ENCODE measurements at places on chromosomes 5 and 9. TPM values are rescaled to one million over a fixed set of nuclear protein-coding genes. Genes with fewer than 3 reads are reported as not detected.

DNA sequence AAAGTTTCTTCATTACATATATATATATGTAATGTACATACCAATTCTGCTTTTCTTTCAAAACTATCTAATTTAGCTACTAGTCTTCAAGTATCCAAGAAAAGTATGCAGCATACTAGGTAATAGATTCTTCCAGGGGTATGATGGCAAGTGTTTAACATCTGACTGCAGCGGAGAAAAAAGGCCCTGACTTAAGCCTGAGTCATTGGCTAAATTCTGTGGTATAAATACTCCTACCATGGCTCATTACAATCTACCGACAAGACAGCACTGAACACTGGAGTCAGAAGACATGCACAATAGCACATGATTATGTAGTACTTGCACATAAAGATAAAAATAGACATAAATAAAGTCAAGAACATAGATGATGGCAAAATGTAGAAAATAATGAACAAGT, 439.9 kb downstream of the BRINP1 start:
- DNase-seq = no peak

DNA sequence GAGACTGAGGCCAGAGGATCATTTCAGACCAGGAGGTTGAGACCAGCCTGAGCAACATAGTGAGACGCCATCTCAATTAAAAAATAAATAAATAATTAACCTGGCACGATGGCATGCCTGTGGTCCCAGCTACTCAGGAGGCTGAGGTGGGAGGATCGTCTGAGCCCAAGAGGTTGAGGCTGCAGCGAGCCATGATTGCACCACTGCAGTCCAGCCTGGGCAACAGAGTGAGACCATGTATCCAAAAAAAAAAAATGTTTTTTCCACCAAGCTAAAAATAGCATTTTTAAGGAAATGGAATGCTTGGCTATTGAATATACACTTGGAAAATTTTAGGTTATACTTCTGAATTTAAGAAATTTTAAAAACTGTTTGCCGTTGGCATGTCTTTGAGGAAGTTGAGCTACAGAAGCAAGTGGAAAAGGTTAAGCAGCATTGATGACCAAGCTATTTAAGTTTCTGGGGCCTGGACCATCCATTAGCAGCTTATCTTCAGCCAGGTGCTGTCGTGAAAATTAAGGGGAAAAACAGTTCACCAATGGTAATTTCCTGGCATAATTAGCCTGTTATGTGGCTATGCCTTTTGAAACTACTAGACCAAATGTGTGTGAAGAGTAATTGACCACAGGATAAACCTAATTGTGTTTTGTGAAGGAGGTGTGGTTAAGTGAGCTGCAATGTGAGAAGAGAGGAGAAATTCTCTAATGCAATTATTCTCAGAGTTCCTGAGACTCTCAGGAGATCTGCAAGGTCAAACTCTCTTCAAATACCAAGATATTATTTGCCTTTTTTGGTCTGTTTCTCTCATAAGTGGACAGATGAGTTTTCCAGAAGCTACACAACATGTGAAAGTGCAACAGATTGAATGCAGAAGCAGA, 21.0 kb downstream of the F2R start:
- no peak for DNase-seq

IL13 gene
- total RNA-seq = not detected

TAF11L8 gene
- not detected for total RNA-seq

DNA sequence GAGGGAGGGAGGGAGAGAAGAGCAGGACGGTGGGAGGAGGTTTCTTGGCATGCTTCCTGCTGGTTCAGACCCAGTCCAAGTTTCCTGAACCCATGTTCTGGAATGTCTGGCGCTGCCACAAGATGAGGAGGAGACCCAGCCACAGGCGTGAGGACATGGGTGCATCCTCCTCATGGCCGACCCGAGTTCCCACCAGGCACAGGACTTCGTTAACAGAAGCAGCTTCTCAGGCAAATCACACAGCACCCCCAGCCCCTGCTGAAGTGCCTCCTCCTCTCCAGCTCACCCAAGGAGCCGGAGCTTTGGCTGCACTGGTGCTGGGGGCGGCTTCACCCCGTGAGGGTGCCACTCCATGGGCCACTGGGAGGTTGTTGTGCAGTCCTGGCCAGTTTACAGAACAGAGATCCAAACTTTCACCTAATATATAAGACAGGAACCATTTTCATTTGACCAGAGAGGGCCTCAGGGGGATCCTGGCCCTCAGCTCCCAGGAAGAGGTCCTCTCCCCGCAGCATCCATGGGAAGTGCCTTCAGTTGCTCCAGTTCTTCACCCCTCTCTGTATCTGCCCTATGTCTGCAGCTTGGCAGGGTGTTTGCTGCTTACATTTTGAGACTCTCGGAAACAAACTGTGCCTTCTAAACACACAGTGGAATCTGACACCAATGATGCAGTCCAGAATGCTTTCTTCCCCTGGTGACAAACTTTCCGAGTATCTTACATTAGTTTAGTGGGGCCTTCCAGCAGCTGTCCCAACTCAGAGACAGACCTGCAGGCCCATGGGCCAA, 10.2 kb upstream of the NKD2 start:
- DNase-seq = peak; percentile 55

GRCh38 chr5:127550652-127551409, 33.4 kb downstream of the PRRC1 start:
- DNase-seq = no peak

- DNase-seq = no peak
These were observed 102.2 kb downstream of the MAP1B start for GRCh38 chr5:72209147-72210115.

DNA sequence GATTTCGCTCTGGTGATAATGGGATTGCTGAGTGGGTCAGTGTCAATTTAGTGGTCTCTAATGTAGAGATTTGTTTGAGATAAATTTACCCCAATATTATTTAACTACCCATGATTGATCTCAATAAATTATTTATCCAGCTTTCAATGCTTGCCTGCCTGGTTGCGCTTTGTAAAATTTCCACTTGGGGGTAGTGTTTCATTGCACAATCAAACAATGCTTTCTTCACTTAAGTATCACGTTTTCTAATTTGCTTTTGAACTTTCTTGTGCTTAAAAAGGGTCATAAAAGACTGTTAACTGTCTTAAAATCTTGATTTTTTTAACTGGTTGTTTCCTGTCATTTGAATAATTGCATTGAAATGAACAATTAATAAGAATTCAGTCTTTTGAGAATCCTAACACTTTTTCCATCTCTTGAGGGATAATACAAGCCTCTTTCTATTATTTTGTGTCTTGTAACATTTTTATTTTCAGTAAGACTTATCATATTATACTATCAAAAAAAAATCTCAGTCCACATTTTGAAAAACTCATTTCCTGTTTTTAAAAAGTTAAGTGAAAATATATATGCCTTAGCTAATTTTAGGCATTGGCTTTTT, 18.7 kb downstream of the HSD17B4 start:
- DNase-seq = no peak

CEL gene
- total RNA-seq = 0.51 TPM

GRCh38 chr5:157004893-157005551, 42.0 kb upstream of the TIMD4 start:
- DNase-seq = no peak

RAI14 gene
- 76.1 TPM for total RNA-seq

DNA sequence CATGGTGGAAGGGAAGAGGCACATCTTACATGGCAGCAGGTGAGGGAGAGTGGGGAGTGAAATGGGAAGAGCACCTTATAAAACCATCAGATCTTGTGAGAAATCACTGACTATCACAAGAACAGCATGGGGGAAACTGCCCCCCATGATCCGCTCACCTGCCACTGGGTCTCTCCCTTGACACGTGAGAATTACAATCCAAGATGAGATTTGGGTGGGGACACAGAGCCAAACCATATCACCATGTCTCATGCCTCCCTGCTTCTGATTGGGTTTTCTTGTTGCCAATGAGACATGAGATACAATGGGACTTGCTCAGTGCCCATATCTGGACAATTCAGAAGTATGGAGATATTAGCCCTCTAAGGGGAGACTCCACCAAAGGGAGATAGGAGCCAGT, 97.4 kb downstream of the TARS1 start:
- DNase-seq = no peak

DNA sequence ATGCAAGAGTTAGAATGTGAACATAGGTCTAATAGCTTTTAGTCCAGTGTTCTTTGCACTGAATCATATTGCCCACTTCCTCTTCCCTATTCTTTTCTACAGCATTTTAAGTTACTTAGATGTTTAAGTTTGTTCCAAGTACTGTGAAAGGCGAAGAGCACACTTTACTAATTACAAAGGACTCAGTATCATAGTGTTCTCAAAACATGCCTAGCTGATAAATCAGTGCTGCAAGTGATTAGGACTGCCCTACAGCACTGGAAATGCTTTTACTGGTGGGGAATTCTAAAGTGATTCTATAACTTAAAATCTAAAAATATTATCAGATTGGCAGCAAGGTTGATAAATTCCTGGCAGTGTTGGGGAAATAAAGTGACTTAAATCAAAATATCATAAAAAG, 177.9 kb upstream of the KCNN2 start:
- no peak for DNase-seq

DNA sequence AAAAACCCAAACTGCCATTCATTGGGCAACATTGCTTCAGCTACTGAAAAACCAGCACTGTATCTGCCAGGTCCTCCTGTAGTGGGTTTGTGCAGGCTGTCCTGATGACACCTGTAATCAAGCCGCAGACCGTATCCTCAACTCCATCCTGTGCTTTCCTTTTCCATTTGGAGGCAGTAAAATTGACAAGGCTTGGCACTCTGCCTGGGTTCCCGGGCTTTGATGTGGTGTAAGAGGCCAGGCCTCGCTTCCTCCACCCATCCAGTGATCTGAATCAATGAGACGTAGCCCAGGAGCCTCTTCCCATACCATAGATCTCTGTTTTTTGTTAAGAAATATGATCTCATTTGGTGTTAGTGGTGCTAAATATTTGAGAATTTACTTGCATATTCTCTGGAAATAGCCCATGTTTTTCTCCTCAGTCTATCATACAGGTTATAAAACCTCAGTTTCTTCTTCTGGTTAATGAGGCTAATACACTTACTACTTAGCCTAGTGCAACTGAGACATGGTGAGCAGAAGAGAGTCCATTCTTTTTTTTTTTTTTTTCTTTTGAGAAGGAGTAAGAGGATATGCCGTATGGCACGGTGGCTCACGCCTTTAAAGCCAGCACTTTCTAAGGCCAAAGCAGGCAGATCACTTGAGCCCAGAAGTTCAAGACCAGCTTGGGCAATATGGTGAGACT, 34.8 kb downstream of the LSM11 start:
- DNase-seq = no peak

- no peak for DNase-seq
These were observed 100.7 kb downstream of the MTX3 start for GRCh38 chr5:79890119-79890929.

CSNK1A1 gene
- total RNA-seq = 223 TPM

TMEM8B gene
- 18.5 TPM for total RNA-seq

ZNF658 gene
- total RNA-seq = 4.3 TPM

LCN15 gene
- total RNA-seq = not detected

- DNase-seq = no peak
These were observed 79.8 kb downstream of the HSD17B3 start for GRCh38 chr9:96222132-96222531.

Measured in posterior vena cava (tissue), 2 donors.